Muscle of leg (tissue), 16 donors: ENCODE measurements at places on chromosomes 4 and X. TPM values are rescaled to one million over a fixed set of nuclear protein-coding genes. Genes with fewer than 3 reads are reported as not detected.
A peak's percentile ranks its signal among the peaks of the same experiment; 100 is the strongest.

DNA sequence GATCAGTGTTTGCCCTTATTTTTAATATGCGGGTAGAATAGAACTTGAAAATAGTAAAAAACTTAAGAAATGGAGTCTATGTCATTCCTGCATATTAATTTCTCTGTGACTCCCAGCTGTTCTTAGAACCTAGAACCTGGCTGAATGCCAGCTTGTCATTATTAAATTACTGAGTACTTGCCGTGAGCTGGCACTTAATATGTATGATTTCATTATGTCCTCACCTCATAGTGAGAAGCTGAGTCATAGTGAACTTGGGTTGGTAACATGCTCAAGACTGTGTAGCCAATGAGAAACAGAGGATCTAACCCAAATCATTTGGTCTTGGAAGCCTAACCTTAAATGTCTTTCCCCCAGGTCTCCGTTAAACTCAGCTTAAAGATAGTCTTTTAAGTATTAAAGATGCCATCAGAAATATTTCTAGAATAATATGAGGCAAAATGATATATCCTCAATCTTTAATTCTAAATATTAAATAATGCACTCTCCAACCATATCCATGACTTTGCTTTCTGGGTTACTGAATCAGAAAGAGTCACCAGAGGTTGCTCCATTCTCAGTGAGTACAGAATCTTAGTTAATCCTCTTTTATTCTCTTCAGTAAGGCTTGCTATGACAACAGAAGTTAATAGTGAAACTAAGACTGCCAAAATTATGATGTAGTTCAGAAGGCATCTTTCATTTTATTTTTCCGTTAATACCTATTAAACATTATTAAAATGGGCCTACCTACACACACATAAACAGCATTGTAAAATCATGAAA is 58.6 kb upstream of the TLL1 start:
- no peaks in the 10 kb centered on the region for H3K27me3 ChIP-seq
- no peaks in the 10 kb centered on the region for H3K36me3 ChIP-seq
- H3K4me3 ChIP-seq = no peak overlapping the region
- DNase-seq = no peak
- H3K4me1 ChIP-seq = no peaks in the 10 kb centered on the region

GRCh38 chr4:86060341-86060740 is 299.5 kb downstream of the MAPK10 start:
- no peaks in the 10 kb centered on the region for H3K4me1 ChIP-seq
- H3K27ac ChIP-seq = no peak overlapping the region

- no peaks in the 10 kb centered on the region for H3K4me1 ChIP-seq
- H3K27me3 ChIP-seq = no peaks in the 10 kb centered on the region
- H3K4me3 ChIP-seq = no peak overlapping the region
- no peak overlapping the region for H3K27ac ChIP-seq
- peak; percentile 15 for DNase-seq
Observed at GRCh38 chr4:144575181-144575580, 70.8 kb upstream of the HHIP start.

DNA sequence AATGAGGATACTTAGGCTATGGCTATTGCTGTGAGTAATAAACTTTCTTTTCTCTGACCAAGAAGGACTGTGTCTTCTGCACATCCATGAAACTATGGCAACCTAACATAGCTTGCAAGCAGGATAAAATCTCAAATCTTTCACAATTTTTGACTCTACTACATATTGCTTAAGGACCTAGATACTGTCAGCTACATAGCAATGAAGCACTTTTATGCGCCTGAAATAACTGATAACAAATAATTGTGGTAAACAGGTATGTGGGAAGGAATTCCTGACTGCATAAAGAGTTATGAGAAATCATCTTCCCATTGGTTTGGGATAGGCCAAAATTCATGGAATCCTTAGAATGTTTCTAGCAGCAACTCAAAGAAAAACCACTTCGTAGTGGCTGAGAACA is 41.2 kb upstream of the PDGFC start:
- H3K4me3 ChIP-seq = no peak overlapping the region
- DNase-seq = no peak
- H3K36me3 ChIP-seq = no peaks in the 10 kb centered on the region
- H3K27ac ChIP-seq = no peak overlapping the region

- no peaks in the 10 kb centered on the region for H3K27me3 ChIP-seq
- no peak overlapping the region for H3K27ac ChIP-seq
- DNase-seq = peak; percentile 79
- no peak overlapping the region for H3K4me3 ChIP-seq
Observed at GRCh38 chr4:108030332-108030731, 40.6 kb downstream of the HADH start.

DNA sequence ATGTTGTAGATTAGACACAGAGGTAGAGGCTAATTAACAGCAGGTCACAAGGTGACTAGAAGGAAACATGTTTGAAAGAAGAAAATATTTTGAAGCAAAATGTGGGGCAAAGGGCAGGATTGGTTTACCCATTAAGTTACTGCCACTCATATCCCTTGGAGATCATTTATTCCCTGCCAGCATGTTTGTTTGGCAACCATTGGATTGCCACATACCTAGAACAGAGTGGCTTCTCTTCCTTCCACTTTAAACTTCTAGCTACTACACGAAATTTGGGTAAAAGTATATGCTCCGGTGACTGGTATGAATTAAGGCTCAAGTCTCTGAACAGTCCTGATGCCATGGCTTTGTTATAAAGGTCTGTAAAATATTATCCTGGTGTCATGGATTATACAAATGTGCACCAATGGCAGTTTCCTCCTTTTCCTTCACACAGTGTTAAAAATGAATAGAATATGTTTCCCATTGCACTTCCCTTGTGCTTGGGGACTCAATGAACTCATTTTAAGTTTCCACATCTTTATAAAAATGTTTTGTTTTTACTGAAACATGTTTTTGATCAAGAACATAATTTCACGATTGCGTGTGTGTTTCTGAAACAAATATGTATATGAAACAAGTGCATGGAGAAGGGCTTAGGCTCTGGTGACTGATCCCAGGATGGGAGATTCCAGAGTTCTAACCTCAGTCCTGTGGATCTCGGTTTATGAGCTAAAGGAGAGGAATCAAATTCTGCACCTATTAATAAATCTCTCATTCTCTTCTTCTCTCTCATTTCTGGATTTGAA is 12.3 kb downstream of the BMP3 start:
- H3K4me3 ChIP-seq = no peak overlapping the region
- no peaks in the 10 kb centered on the region for H3K36me3 ChIP-seq
- no peaks in the 10 kb centered on the region for H3K4me1 ChIP-seq
- no peak for DNase-seq
- H3K27ac ChIP-seq = no peak overlapping the region

DNA sequence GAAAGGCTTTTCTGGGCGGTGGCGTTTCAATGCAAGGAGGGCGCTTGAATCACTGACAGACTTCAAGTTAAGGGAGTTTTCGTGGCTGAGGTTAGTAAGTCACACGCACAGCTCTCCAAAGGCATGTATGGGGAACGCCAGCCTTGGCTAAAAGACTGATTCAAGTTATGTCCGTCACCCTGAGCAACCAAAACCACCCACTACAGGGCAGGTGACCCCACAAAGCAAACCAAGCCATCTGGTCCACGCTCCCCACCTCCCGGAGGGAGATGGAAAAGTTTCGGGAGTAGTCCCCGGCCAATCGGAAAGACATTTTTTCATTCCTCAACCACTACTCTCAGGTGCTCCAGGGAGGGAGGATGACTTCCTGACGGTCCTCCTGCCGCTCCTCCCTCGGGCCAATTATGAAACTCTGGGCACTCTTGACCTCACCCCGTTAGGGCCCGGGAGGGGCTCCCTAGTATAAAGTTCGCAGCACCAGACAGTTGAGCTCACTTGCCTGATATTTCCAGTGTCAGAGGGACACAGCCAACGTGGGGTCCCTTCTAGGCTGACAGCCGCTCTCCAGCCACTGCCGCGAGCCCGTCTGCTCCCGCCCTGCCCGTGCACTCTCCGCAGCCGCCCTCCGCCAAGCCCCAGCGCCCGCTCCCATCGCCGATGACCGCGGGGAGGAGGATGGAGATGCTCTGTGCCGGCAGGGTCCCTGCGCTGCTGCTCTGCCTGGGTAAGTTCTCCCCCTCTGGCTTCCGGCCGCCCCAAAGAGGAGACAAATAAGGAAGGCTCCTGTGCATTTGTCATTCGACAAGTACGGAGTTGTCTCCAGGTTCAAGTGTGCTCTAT is at the start of gene EREG:
Gene EREG (plus strand): TSS at position 494 of the 840 bp plus-strand sequence. CDS start 164 bp downstream, at position 658.
- H3K4me3 ChIP-seq = peak within 1 kb of the TSS; percentile 30
- peaks cover 5% of the 10 kb centered on the region for H3K4me1 ChIP-seq
- peaks cover 13% of the 10 kb centered on the region for H3K27me3 ChIP-seq
- DNase-seq = peak; percentile 34
- no peaks in the 10 kb centered on the region for H3K36me3 ChIP-seq
- no peak within 1 kb of the TSS for H3K27ac ChIP-seq

DNA sequence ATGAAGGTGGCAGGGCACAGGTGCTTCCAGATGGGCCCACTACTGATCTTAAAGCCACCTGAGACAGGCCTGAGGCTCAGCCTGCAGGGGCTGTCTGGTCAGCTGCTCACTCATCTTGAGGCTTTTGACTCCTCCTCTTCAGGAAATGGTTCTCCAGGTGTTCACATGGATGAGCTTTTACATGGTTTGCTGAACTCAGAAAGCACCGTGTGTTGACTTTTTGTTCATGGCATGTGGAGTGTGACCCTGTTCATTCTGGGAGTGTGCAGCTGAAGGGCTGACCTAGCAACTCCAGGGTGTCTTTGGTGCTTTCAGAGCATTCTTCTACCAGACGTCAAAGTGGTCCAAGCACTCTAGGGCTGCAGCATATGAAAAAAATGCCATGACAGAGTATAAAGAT is 111.1 kb downstream of the CCNG2 start:
- H3K4me3 ChIP-seq = no peak overlapping the region
- H3K4me1 ChIP-seq = no peaks in the 10 kb centered on the region
- H3K27ac ChIP-seq = no peak overlapping the region

GRCh38 chr4:154497889-154498288 is 6.3 kb upstream of the DCHS2 start:
- H3K27me3 ChIP-seq = peaks cover 4% of the 10 kb centered on the region
- no peak overlapping the region for H3K27ac ChIP-seq
- DNase-seq = peak; percentile 87

- peaks cover 15% of the 10 kb centered on the region for H3K27me3 ChIP-seq
- no peak for DNase-seq
- H3K4me3 ChIP-seq = no peak overlapping the region
Observed at GRCh38 chr4:8914461-8915171, 43.0 kb upstream of the HMX1 start.

DNA sequence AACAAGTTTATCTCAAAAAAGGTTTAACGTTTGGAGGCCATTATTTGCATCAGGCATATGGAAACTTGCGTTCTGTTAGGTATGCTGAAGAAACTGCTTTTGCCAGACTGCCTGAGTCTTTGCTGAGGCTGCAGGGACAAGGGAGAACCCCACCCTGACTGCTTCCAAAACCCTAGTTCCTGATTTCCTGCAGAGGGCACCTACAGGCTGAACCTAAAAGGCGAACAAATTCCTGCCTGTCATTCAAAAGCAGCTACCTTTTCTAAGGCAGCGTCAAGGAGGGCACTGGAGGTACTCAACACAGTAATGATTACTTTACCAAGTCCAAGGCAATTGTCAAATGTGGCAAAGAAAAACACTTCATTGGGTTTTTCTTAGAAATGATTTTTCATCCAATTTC is 578 bp upstream of the CORIN start:
- no peak overlapping the region for H3K4me3 ChIP-seq
- H3K27ac ChIP-seq = no peak overlapping the region
- peaks cover 3% of the 10 kb centered on the region for H3K36me3 ChIP-seq
- H3K4me1 ChIP-seq = peaks cover 26% of the 10 kb centered on the region

GRCh38 chr4:123652476-123652875 is 255.9 kb downstream of the SPRY1 start:
- DNase-seq = peak; percentile 48
- no peaks in the 10 kb centered on the region for H3K27me3 ChIP-seq
- H3K4me1 ChIP-seq = peaks cover 29% of the 10 kb centered on the region
- peaks cover 24% of the 10 kb centered on the region for H3K36me3 ChIP-seq
- no peak overlapping the region for H3K4me3 ChIP-seq

- no peaks in the 10 kb centered on the region for H3K4me1 ChIP-seq
- H3K4me3 ChIP-seq = no peak overlapping the region
- H3K27me3 ChIP-seq = no peaks in the 10 kb centered on the region
- H3K27ac ChIP-seq = no peak overlapping the region
Observed at GRCh38 chr4:76630741-76631140, 195.7 kb downstream of the SHROOM3 start.

GRCh38 chr4:123060039-123060770 is 137.8 kb upstream of the NUDT6 start:
- H3K36me3 ChIP-seq = peaks cover 7% of the 10 kb centered on the region
- no peak overlapping the region for H3K4me3 ChIP-seq
- no peak overlapping the region for H3K27ac ChIP-seq

DNA sequence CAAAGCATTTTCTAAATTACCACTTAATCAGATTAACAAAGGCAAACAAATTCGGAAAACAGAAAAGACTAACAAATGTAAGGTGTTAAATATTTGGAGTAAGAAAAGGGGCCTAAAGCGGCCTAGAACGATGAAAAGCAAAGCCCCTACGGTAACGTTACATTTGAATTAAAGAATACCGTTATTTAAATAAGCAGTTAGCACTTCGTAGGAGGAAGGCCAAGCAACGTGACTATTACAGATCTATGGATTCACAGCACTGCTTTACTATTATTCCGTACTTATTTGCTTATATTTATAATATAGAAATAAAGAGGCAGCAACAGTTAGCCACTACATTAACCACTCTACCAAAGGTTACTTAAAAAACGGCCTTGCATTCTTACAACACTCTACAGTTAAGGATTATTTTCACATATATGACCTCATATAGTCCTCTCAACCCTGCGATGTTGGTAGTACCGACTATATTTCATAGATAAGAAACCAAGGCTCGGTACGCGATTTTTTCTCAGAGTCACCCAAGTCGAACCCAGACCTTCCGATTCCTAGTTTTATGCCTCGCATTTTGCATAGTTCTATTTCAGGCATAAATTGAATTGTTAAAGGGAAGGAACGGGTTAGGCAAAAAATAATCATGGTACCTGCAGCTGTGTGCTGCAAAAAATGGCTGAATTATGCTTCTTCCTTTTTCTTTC is 2.9 kb downstream of the KLHL15 start:
- peak overlapping the region; percentile 59 for H3K4me3 ChIP-seq
- H3K4me1 ChIP-seq = no peaks in the 10 kb centered on the region
- H3K36me3 ChIP-seq = no peaks in the 10 kb centered on the region
- DNase-seq = peak; percentile 25
- peak overlapping the region; percentile 85 for H3K27ac ChIP-seq

- peaks cover 6% of the 10 kb centered on the region for H3K27me3 ChIP-seq
- peak overlapping the region; percentile 99 for H3K4me3 ChIP-seq
- peaks cover 8% of the 10 kb centered on the region for H3K4me1 ChIP-seq
- H3K27ac ChIP-seq = no peak overlapping the region
Observed at GRCh38 chr4:41934514-41934900, 722 bp upstream of the TMEM33 start.

TCP11X2 gene
- polyA plus RNA-seq = not detected

IL2 gene
- polyA plus RNA-seq = not detected

FGD1 gene
- polyA plus RNA-seq = 19.2 TPM

IDUA gene
- 14.8 TPM for polyA plus RNA-seq

PRSS12 gene
- polyA plus RNA-seq = 2.5 TPM

ZNF711 gene
- 32.2 TPM for polyA plus RNA-seq

ARHGEF6 gene
- 37.0 TPM for polyA plus RNA-seq

FGFR3 gene
- 1.2 TPM for polyA plus RNA-seq

RPS6KA6 gene
- polyA plus RNA-seq = 3.6 TPM

SHISA3 gene
- 6.6 TPM for polyA plus RNA-seq

EVC gene
- 20.5 TPM for polyA plus RNA-seq
